ENCODE measurements at places on chromosomes 7 and 10.

DNA sequence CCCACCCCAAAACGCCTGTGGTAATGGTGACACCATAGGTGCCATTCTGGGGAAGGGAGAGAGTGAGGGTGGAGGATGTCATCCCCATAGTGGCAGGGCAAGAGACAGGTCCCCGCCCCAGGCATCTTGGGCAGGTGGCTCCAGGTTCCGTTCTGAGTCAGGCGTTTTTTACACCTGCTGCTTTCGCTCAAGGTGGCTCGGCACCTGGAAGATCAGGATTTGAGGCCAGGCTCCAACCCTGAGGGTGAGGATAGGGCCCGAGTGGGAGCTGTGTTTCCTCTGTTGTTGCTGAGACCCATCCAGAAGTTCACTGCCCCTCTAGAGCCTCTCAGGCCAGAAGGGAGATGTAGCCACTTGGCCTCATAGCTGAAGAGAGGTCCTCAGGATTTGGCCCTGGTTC lies 36.6 kb upstream of the DUSP5 start:
- no peak for DNase-seq

GRCh38 chr7:5302577-5302976 lies 19.8 kb downstream of the SLC29A4 start:
- DNase-seq, result no peak

- DNase-seq, result no peak
Observed at GRCh38 chr7:19958309-19958896, 185.0 kb upstream of the TMEM196 start.

GRCh38 chr7:111878785-111879184 lies 316.5 kb upstream of the IMMP2L start:
- DNase-seq, result no peak

GRCh38 chr7:43528576-43529354 lies 54.1 kb upstream of the STK17A start:
- no peak for DNase-seq

DNA sequence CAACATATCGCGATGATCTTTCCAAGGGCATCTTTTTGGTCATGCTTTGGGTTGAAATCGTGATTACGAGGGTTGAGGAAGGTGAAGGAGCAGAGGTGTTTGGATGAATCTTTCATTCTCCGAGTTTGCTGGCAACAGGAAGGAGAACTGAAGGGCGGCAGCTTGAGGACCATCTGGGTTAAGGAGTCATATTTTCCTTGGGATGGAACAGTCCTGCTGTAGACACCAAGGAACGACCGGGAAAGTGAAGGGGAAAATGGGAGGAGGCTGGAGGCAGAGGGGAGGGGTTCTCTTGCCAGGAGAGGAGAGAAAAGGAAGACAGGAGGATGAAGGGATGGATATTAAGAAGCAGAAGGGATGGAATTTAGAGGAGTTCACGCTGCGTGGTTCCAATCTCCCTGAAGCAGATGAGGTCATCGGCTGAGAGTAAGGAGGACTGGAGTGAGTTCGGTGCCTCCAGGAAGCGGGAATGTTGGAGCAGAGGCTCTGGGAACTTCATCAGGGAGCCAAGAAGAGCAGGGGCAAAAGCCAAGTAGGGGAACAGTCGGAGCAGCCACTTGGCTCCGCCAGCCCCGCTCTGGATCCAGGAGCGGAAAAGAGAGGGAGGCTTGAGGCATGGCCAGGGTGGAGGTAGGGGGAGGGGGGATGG lies 116.6 kb upstream of the GALNT17 start:
- DNase-seq, result no peak

GRCh38 chr10:28600056-28600455 lies 67.1 kb downstream of the WAC start:
- DNase-seq, result no peak

DNA sequence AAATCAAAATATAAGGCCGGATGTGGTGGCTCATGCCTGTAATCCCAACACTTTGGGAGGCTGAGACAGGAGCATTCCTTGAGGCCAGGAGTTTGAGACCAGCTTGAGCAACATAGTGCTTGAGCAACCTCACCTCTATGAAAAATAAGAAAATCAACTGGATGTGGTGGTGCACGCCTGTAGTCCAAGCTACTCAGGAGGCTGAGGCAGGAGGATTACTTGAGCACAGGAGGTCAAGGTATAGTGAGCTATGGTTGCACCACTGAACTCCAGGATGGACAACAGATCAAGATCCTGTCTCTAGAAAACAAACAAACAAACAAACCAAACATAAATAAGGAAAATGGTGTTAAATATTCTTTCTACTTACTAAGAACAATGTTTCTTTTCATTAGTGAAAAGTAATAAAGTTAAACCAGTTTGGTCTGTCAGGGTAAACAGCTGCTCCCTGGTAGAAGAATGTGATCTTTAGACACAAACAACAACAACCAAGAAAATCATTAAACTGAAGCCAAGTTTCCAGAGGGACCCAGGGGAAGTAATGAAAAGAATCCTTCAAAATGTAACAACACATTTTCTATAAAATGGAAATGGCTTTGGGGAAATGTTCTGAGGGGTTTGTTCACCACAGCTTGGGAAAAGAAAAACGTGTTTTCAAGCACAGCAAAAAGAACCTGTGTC lies 17.5 kb upstream of the BAG3 start:
- DNase-seq, result no peak

DNA sequence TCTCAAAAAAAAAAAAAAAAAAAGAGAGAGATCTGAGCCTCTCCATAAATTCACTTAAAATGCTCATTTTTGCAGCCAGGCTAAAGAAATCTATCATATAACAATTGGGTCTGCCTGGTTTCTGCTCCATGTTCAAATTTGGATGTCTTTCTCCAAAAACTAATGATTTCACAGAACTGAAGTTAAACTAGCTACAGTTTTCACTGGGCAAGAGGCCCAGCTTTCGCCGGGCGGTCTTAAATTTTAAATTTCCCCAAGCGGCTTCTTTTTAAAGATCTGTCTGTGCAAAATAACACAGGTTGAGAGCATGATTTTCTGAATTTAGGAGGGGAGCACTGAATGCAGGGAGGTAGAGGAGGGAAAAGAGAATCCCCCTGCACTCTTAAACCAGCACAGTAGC lies 603.4 kb downstream of the KCNMA1 start:
- DNase-seq, result no peak

GRCh38 chr10:21953585-21954057 lies 49.9 kb downstream of the DNAJC1 start:
- no peak for DNase-seq

GRCh38 chr10:12975266-12975665 lies 26.2 kb downstream of the CCDC3 start:
- no peak for DNase-seq

DNA sequence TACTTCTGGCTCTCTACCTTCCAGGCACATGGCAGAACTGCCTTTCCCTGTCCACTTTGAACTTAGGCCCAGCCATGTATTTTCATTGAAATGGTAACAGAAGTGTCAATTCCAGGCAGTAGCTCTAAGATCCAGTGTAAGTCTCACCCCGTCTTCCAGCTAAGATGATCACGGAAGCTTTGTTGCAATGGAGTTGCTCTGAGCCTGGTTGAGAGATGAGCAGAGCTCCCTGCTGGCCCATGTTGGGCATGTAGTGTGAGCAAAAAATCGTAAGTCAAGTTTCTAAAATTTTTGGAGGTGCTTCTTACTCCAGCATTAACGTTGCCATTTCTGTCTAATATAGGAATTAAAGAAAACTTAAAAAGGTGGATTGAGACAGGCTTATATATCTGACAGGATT lies 274.4 kb downstream of the IPMK start:
- DNase-seq, result no peak

GRCh38 chr10:44478040-44478439 lies 93.1 kb upstream of the CXCL12 start:
- no peak for DNase-seq

GRCh38 chr10:4041635-4042034 lies 256.6 kb upstream of the KLF6 start:
- DNase-seq, result no peak

DNA sequence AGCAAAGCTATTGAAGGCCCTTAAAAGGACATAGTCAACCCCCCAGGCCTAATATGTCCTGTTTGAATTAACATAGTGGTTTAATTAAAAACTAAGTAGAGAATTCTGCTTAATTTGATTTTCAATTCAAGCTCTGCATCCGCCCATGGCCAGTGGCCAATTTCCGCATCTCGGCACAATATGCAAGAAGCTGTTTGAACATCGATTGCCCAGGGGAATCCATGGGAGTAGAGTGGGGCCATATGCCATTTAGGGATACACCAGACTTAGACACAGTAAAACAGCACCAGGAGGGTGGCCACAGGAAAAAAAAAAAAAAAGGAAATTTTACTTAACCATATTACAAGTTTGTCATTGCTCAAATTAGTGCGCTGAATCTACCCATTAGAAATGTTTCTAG lies 100.4 kb downstream of the LMBR1 start:
- DNase-seq, result no peak

DNA sequence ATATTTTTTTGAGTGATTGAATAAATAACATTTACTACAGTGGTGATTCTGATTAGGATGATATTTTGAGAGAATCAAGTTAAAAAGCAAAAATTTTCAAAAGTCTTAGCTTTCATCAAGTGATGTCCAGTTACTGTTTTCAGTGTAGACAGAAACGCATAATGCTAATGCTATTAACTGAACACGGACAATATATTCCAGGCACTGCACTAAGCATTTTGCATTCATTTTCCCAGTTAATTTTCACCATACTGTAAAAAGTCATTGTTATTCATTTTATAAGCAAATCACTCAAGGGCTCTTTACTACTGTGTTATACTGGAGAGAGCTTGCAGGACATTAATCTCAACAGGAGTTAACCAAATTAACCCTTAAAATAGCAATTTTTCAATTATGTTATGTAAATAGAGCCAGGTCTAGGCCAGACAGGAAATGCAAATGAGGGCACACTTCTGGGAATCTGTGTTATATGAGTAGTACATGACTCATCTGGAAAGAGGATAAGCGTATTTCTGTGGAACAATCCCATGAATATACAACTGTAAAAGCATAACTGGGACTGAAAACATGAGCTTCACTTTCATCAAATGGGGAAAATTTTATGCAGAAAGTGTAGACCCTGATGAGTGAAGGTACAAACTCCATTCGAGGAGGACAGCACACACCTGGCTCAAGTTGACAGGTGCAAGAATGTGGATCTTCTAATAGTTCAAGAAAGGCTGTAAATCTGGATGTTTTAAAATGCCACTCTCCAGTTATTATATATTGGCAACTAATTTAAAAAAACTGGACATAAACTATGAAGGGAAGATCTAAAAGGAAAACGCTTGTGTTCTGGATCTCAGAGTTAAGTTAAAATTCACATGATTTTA lies 75.4 kb downstream of the ANK3 start:
- no peak for DNase-seq

DNA sequence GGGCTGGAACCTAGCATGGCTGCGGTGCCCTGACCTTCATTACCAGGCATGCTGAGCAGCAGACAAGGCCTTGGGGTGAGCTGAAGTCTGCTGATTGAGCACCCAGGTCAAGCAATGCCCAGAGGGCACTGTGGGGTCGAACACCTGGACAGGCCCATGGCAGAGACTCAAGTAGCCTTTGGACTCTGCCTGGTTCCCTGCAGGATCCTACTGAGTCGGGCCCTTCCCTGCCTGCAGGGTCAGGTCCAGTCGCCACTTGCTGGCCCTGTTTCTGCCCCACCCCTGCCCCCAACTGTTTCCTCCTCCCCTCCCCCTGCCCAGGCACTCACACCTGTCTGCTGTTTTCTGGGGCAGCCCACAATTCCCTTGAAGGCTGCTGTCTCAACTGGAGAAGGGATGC lies 483.2 kb upstream of the MKI67 start:
- no peak for DNase-seq

DNA sequence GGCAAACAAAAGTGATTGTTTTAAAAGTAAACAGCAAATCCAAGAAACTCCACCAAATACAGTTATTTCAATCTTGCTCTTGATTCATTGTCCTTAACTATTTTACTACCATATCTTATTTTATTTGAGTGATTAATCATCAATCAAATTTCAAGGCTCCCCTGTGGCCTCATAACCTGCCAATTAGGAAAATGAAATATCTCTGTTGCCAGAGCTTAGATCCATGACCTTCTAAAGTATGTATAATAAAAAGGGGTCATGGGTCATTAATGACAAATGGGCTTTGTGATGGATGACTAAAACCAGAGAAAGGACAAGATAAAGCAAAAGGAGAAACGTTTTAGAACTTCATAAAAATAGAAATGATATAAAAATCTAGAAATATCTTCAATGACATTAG lies 28.5 kb downstream of the NRCAM start:
- DNase-seq, result no peak

DNA sequence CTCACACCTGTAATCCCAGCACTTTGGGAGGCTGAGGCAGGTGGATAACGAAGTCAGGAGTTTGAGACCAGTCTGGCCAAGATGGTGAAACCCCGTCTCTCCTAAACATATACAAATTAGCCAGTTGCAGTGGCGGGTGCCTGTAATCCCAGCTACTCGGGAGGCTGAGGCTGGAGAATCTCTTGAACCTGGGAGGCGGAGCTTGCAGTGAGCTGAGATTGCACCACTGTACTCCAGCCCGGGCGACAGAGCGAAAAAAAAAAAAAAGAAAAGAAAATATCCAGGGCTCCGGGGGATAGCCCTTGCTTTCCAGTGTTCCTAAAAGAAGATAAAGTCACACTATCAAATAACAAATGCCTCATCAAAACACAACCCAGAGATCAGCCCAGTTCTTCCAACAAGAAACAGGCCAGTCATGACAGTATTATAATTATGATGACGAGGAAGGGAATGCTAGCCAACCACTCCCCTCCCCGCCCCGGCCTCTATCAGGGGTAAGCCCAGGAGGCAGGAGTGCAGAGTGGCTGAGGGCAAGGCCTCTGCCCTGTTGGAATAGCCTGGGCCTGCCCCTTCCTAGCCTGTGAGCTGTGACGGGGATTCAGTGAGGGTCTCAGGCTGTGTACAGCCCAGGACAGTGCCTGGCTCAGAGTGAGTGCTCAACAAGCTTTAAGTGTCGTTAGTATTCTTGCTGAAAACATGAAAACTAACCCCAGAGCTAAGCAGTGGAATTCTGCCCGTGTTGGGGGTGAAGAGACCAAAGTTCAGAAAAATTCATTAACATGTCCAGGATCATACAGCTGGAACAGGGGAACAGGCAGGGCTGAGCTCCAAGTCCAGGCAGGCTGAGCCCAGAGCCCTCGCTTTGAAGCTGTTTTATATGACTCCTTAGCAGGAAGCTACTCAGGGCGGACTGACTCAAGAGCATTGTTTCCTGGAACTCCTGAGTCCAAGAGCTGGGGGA lies 54.3 kb downstream of the FAM241B start:
- DNase-seq, result no peak

DNA sequence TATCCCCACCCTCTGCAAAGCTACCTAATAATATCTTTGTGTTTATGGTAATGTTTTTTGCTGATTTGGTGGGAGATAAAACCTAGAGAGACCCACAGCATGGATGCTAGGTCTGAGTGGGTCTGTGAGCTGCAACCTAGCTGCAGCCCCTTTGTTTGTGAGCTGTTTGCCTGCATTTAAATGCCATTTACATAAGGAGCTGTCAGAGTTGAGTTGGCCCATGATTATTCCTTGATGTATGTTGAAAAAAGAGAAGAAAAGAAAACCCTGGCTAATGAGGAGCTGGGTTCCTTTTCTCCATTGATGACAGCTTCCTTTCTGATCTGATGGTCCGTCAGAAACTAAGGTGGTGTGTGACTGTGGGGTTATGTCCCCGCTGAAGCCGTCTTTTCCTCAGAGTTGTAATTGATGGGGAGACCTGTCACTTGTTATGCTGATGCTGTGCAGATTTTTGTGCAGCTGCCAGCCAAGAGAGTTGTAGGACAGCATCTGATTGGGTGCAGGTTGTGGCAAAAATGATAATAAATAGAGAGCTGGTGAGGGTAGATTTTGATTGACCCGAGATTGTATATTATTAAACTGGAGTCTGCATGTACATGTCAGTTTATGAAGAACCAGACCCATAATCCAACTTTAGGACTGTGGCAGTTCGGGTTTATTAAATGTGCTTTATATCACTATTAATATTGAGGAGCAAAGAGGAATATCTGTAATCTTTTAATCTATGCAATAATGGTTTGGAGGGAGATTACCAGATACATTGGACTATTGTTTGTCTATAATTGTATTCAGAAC lies 219.8 kb downstream of the AUTS2 start:
- DNase-seq, result no peak

Data from stimulated activated CD4-positive, alpha-beta T cell treated with anti-CD3 and anti-CD28 coated beads, Interleukin-2, amount 100 ng/mL, for 48 hours (primary cell).